Stimulated activated CD8-positive, alpha-beta memory T cell treated with anti-CD3 and anti-CD28 coated beads, Interleukin-15, amount 100 ng/mL, for 24 hours (primary cell): ENCODE measurements at places on chromosomes 7 and 10.

DNA sequence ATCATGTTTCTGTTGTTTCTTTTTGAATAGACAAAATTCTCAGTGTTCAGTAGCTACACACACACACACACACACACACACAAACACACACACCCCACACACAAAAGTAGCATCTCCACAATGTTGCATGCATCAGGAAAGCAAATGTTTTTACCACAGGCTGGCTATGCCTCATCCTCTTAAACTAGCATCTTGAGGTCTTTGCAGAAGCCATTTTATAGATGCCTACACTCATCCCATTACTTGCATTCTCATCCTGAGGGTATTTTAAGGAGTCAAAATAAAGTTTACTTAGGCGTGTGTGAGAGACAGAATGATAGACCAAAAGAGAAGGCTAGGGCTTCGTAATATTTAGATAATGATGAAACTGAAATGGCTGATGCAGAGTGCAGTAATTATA is 7.9 kb upstream of the INHBA start:
- no peak for DNase-seq

DNA sequence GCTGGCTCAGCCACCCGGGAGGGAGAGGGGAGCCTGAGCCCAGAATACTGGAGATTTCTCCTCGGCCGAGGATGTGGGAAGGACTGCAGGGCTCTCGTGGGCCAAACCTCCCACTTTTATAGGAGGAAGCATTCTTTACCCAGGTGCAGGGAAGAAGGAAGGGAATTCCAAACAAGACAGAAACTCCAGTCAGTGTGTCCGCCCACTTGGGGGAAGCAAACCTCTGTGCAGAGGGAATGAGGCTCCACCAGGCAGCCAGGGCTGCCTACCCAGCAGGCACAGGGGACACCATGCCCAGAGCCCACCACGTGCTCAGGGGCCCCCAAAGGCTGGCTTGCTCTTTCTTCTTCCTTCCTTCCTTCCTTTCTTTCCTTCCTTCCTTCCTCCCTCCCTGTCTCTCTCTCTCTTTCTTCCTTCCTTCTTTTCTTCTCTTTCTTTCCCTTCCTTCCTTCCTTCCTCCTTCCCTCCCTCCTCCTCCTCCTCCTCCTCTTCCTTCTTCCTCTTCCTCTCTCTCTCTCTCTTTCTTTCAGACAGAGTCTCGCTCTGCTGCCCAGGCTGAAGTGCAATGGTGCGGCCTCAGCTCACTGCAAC is 15.4 kb upstream of the FZD9 start:
- no peak for DNase-seq

DNA sequence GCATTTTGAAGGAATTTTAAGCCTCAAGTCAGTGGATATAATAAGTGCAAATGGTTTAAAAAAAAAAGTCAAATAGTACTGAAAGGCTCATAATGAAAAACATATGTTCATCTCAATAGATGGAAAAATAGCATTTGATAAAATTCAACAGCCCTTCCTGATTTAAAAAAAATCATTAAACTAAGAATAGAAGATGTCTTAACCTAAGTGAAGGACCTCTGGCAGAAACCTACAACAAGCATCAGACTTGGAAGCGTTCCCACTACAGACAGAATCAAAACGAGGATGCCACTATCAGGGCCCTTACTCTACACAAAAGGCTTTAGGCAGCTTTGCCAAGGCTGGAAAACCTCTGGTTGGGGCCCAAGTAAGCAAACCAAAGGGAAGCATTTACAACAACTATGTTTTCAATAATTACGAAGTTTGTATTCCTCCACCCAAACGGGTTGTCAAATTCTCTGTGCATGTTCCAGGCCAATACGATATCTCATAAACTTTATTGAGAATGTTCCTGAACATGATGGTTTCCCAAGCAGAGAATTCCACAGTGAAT is 45.1 kb downstream of the CYTH3 start:
- no peak for DNase-seq

- DNase-seq: no peak
These were observed 1.9 kb downstream of the HHEX start for GRCh38 chr10:92691591-92692079.

DNA sequence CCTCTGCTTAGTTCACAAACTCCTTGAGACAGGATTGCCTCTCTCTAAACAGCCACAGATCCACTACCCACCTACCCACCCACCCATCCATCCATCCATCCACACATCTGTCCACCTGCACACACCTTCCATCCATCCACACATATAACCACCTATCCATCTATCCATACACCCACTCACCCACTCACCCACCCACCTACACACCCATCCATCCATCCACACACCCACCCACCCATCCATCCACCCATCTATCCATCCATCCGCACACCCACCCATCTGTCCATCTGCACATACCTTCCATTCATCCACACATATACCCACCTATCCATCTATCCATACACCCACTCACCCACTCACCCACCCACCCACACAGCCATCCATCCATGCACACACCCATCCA is 9.7 kb downstream of the TECPR1 start:
- DNase-seq: no peak

DNA sequence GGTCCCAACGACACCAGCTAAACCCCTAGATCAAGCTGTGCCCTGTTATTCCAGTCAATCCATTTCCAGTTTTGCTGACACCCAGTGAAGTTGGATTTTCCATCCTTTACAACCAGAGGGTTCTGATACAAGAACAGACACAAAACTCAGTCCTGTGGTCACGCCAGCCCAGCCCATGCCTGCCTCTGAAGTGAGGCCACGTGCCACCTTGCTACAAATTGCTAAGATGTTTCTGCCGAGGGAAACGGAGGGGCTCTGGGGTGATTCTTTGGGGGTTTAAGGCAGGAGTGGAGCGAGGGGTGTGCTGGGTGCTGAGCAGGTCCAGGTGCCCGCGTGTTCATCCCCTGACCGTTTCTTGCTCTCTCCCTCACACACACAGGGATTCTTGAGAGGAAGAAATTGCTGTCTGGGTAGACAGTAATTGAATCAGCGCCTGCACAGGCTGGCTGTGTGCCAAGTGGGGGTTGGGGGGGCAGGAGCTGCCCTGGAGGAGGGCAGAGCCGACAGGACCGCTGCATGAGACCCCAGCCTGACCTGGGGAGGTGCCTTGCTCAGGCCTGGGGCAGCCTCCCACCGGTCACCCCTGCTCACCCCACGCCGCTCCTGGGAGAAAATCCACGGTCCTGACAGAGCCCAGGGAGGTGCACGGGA is 38.1 kb downstream of the ADAP1 start:
- no peak for DNase-seq

DNA sequence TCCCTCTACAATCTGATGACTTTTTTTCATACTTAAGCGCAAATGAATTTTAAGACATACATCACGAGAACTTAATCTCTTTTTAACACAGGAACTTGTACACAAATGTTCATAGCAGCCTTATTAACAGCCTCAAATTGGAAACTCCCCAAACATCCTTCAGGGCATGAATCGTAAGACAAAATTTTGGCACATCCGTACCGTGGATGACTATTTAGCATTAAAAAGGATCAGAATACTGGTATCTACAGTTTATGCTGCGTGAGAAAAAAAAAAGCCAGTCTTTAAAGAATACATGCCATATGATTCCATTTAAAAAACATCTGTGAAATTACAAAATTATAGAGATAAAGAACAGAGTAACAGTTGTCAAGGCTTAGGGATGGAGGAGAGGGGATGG is 46.8 kb downstream of the PDE1C start:
- DNase-seq: no peak
